ENCODE measurements at places on chromosomes 7 and 10.

- DNase-seq: no peak
Observed at GRCh38 chr7:155638366-155638765, 6.1 kb upstream of the RBM33 start.

DNA sequence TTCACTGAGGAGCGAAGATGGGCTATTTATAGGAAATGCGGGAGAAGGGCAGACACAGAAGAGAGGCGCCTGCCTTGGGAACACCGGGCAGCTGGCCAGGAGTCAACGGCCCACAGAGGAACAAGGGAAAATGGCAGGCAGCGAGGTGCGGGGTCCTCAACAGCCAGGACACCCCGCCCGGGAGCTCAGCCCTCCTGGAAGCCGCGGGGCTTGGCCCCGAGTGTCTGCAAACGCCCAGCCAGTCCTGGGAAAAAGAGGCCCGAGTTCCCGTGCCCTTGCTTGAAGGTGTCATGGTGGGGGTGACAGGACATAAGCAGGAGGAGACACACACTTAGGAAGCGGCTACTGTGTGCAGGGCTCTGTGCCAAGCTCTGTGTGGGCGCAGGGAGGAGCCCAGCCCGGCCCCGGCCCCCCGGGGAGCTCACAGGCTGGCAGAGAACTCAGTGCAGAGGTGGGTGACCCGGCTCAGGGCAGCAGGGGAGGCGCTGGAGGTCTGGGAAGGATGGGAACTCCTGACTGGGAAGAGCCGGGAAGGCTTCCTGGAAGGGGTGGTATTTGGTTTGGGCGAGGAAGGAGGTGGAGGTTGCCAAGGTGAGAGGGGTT lies 79.9 kb downstream of the ELFN1 start:
- DNase-seq: no peak

DNA sequence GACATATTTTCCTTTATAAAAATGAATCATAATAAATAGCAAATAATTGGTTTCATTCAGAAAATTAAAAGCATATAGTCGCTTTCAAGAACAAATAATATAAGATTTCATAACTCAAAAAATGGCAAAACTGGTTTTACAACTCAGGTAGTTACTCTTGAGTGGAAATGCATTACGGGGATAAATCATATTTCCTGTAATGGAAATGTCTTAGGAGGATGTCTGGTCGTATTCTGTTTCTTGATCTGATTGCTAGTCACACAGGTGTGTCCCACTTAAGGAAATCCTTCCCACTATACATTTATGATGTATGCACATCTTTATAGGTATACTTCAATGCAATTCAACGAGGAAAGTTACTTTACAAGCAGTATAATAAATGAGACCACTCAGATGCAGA lies 20.7 kb downstream of the NRAP start:
- no peak for DNase-seq

- DNase-seq: no peak
Observed at GRCh38 chr7:140051820-140052219, 10.9 kb downstream of the PARP12 start.

- DNase-seq: no peak
Observed at GRCh38 chr10:6071181-6072175, 9.3 kb upstream of the IL2RA start.

GRCh38 chr10:52226197-52226847 lies 87.8 kb upstream of the DKK1 start:
- DNase-seq: no peak

GRCh38 chr7:158648787-158649186 lies 55.8 kb downstream of the NCAPG2 start:
- no peak for DNase-seq

GRCh38 chr10:22534849-22535604 lies 179.4 kb downstream of the PIP4K2A start:
- DNase-seq: no peak

GRCh38 chr7:7862393-7862792 lies 106.2 kb upstream of the GLCCI1 start:
- DNase-seq: no peak

GRCh38 chr10:105597312-105597711 lies 956.2 kb downstream of the SORCS3 start:
- no peak for DNase-seq

GRCh38 chr10:44439239-44439957 lies 54.5 kb upstream of the CXCL12 start:
- DNase-seq: no peak

Measured in NCI-H1092 (cell line).